ENCODE measurements at places on chromosomes 12 and 14.
A peak's percentile ranks its signal among the peaks of the same experiment; 100 is the strongest.

GRCh38 chr14:67420102-67420739 is 8.3 kb upstream of the PLEK2 start:
- H3K4me1 ChIP-seq = peaks cover 8% of the 10 kb centered on the region
- H3K27ac ChIP-seq = no peak overlapping the region
- peak; percentile 67 for DNase-seq
- H3K27me3 ChIP-seq = peaks cover 5% of the 10 kb centered on the region

GRCh38 chr14:72663076-72663487 is 230.8 kb downstream of the DPF3 start:
- H3K4me1 ChIP-seq = peaks cover 33% of the 10 kb centered on the region
- no peaks in the 10 kb centered on the region for H3K36me3 ChIP-seq
- H3K27me3 ChIP-seq = no peaks in the 10 kb centered on the region

- DNase-seq = peak; percentile 63
- peaks cover 24% of the 10 kb centered on the region for H3K36me3 ChIP-seq
- H3K27me3 ChIP-seq = no peaks in the 10 kb centered on the region
- no peak overlapping the region for H3K4me3 ChIP-seq
- peak overlapping the region; percentile 61 for H3K27ac ChIP-seq
Measured at GRCh38 chr12:50246873-50247612, 36.3 kb downstream of the LIMA1 start.

DNA sequence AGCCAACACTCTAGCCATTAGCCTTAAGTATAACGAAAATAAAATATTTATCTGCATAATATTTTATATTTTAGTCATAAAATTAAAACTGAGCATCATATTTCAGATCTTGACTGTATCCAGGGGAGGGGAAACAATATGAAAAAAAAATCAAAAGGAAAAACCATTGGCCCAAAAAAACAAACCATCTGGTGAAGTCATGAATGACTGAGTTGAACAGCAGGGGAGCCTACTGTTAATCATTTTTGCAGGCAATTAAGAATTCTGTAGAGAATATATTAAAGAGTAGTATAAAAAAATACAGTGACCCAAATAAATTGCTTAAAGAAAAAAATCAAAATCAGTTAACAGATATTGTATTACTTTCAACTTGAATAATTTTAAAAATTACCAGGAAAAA is 224.8 kb downstream of the C12orf50 start:
- H3K4me3 ChIP-seq = no peak overlapping the region
- no peak for DNase-seq
- H3K27me3 ChIP-seq = no peaks in the 10 kb centered on the region
- no peaks in the 10 kb centered on the region for H3K36me3 ChIP-seq

GRCh38 chr12:41621291-41621690 is 433.2 kb downstream of the PDZRN4 start:
- no peak for DNase-seq
- H3K27ac ChIP-seq = no peak overlapping the region
- peaks cover 8% of the 10 kb centered on the region for H3K4me1 ChIP-seq
- H3K4me3 ChIP-seq = no peak overlapping the region

GRCh38 chr12:80382254-80382653 is 61.8 kb upstream of the PTPRQ start:
- no peak for DNase-seq
- H3K4me1 ChIP-seq = no peaks in the 10 kb centered on the region
- no peak overlapping the region for H3K4me3 ChIP-seq
- no peaks in the 10 kb centered on the region for H3K36me3 ChIP-seq

GRCh38 chr12:60255044-60255443 is 659.2 kb downstream of the SLC16A7 start:
- no peak for DNase-seq
- H3K27me3 ChIP-seq = no peaks in the 10 kb centered on the region
- H3K27ac ChIP-seq = no peak overlapping the region
- H3K4me3 ChIP-seq = no peak overlapping the region
- H3K36me3 ChIP-seq = no peaks in the 10 kb centered on the region
- peaks cover 29% of the 10 kb centered on the region for H3K4me1 ChIP-seq

- DNase-seq = peak; percentile 62
- peak overlapping the region; percentile 10 for H3K27ac ChIP-seq
- H3K36me3 ChIP-seq = peaks cover 7% of the 10 kb centered on the region
- no peaks in the 10 kb centered on the region for H3K27me3 ChIP-seq
- H3K4me1 ChIP-seq = peaks cover 77% of the 10 kb centered on the region
Measured at GRCh38 chr12:85825746-85826145, 10.5 kb downstream of the RASSF9 start.

GRCh38 chr14:95155045-95155444 is 2.3 kb downstream of the DICER1 start:
- peak overlapping the region; percentile 28 for H3K27ac ChIP-seq
- DNase-seq = no peak
- H3K4me1 ChIP-seq = peaks cover 43% of the 10 kb centered on the region
- peaks cover 32% of the 10 kb centered on the region for H3K36me3 ChIP-seq

DNA sequence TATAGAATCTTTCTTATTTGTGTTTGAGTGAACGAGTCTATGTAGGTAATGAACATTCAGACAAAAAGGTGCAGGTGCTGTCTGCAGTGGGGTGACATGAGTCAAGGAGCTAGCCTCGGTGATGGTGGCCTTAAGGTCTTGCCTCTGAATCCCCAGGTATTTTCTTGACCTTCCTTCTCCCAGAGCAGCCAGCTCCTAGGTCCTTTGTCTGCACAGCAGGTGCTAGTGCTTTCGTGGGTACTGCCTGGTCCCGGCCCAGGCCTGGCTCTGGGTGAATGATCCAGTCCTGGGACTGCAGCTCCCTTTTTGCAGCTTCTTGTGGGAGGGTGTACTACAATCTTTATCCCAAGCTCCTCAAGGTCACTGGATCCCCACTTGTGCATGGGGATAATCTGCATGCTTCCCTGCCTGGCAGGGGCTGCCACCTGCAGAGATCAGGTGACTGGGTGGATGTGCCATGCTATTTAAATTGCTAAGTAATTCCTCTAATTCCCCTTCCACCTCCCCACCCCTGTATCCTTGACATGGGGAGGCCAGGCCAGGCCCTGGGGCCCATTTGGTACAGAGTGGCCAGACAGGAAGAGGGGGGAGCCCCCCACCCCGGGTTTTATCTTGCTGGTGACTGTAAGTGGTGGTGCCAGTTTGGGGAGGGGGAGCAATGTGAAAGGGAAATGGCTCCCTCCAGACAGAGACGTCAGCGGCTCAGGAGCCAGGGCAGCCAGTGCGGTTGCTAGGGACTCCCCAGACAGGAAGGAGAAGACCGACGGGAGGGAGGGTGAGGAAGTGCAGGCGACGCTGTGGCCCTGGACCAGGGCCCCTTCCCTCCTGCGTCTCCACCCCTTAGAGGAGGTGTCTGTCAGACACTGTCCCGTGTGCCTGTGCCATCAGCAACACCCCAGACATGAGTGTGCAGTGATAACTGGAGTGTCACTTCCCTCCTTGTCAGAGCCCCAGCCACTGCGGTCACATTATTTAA is 6.7 kb downstream of the VASH1 start:
- DNase-seq = no peak
- peaks cover 53% of the 10 kb centered on the region for H3K27me3 ChIP-seq
- H3K36me3 ChIP-seq = no peaks in the 10 kb centered on the region
- no peak overlapping the region for H3K27ac ChIP-seq
- H3K4me3 ChIP-seq = no peak overlapping the region
- no peaks in the 10 kb centered on the region for H3K4me1 ChIP-seq

DNA sequence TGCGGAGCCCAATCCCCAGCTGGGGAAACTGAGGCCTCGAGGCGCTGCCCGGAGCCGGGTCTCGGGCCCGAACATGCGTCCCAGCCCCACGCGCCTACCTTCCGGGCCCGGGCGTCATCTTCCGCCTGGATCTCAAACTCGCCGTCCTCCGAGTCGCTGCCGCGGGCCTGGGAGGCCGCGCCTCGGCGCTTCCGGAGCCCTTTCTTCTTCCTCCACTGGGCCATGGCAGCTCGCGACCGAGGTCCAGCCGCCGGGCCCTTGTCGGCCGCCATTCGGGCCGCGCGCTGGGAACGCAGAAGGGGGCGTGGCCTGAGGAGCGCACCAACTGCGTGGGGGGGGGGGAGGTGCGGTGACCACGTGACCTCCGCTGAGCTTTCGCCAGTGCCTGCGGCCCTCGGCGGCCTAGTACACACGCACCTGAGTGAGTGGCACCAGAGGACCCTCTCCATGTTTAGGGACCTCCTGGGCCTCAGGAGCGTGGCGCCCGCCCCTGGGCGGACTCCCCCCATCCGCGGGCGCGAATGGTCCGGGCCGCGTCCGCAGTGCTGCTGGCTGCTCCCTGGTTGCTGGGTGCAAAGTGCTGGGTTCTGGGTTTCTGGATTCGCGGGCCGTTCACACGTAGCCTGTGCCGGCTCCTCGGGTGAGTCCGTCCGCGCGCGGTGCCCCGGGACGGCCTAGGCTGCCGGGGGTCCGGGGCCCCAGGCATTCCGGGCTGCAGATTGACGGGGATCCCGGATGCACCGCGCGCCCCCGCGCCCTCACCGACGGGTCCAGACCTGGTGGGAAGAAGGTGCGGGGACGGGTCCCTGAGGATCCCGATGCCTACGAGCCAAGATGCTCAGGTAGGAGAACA is at the start of the genes DDX54 and RITA1:
Gene DDX54 (minus strand): TSS at position 299 of the 853 bp plus-strand sequence. CDS start 27 bp downstream, at position 272.
Gene RITA1 (plus strand): TSS at position 542 of the 853 bp plus-strand sequence. CDS start 1,026 bp downstream, outside the sequence.
- peak; percentile 89 for DNase-seq
- H3K27ac ChIP-seq = peak within 1 kb of the TSS; percentile 95
- no peaks in the 10 kb centered on the region for H3K27me3 ChIP-seq
- H3K4me3 ChIP-seq = peak within 1 kb of the TSS; percentile 99
- peaks cover 68% of the 10 kb centered on the region for H3K36me3 ChIP-seq

- H3K4me3 ChIP-seq = no peak overlapping the region
- no peak overlapping the region for H3K27ac ChIP-seq
- H3K36me3 ChIP-seq = no peaks in the 10 kb centered on the region
Measured at GRCh38 chr12:53750812-53751335, 905 bp downstream of the CISTR start.

- peak; percentile 46 for DNase-seq
- H3K4me1 ChIP-seq = peaks cover 17% of the 10 kb centered on the region
- peak overlapping the region; percentile 100 for H3K27ac ChIP-seq
- no peaks in the 10 kb centered on the region for H3K27me3 ChIP-seq
- peak overlapping the region; percentile 83 for H3K4me3 ChIP-seq
- peaks cover 66% of the 10 kb centered on the region for H3K36me3 ChIP-seq
Measured at GRCh38 chr12:132827763-132828703, 636 bp downstream of the GOLGA3 start.

DNA sequence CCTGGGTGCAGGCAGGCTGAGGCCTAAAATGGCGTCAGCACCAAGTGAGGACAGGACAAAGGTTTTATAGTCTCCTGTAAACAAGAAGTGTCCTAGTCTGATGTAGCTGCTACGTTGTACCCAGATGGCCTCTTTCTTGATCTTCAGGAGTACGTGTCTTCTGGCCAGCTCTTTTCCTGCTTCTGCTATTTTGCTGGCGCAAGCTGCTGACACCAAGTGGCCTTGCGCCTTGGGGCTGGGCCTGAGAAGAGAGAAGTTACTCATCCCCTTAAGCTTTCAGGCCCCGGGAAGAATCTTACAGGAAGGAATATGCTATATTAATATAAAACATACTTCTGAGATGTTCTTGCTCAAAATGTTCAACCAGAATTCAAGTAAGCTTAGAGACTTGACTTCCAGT is 605.2 kb downstream of the GALC start:
- DNase-seq = no peak
- no peaks in the 10 kb centered on the region for H3K4me1 ChIP-seq
- H3K27me3 ChIP-seq = no peaks in the 10 kb centered on the region
- H3K36me3 ChIP-seq = no peaks in the 10 kb centered on the region
- H3K27ac ChIP-seq = no peak overlapping the region

- no peak for DNase-seq
- no peak overlapping the region for H3K4me3 ChIP-seq
- H3K27ac ChIP-seq = no peak overlapping the region
- peaks cover 9% of the 10 kb centered on the region for H3K4me1 ChIP-seq
Measured at GRCh38 chr14:95507174-95507573, 9.3 kb downstream of the SYNE3 start.

DNA sequence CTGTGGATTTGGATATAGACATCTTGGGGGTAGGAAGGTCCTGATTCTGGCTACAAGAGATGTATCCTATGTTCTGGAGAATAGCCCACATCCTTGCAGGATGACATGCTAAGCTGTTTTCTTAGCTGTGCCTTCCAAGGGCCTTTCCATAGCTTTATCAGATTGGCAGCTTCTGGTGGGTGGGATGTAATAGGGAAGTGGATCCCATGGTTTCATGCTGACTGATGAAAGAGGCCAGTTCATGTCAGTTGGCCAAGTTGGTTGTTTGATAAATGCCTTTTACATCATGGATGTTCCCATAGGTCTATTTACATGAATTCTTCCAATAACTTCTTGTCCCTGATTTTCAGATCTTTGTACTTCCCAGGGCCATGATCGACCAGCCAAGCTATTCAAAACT is 169.1 kb upstream of the RMST start:
- H3K36me3 ChIP-seq = no peaks in the 10 kb centered on the region
- no peak overlapping the region for H3K27ac ChIP-seq
- peaks cover 12% of the 10 kb centered on the region for H3K27me3 ChIP-seq
- H3K4me3 ChIP-seq = no peak overlapping the region
- H3K4me1 ChIP-seq = no peaks in the 10 kb centered on the region
- DNase-seq = no peak

DNA sequence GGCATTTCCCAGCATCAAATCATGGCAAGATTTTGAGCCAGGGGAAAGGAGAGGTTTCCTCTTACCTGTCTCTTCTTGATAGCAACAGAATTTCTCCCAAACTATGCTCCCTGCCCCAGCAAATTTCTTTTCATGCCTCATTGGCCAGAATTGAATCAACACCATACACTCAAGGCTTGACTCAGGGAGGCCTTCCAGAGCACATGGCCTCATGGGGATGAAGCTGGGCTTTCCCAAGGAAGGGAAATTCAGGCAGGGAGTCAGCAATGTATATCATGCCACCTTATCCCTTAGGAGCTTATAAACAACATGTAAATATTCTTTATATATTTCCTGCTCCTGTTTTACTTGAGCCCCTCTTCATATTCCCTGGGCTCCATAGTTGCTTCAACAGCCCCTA is 62.1 kb downstream of the ARF6 start:
- peaks cover 69% of the 10 kb centered on the region for H3K4me1 ChIP-seq
- H3K27ac ChIP-seq = no peak overlapping the region
- H3K4me3 ChIP-seq = no peak overlapping the region
- no peak for DNase-seq
